Stimulated activated memory B cell treated with anti-CD40 and anti-IgM and Interleukin-4, amounts not matched to agents 10 μg/mL and 1 μg/mL and 100 μg/mL, for 72 hours (primary cell): ENCODE measurements at places on chromosomes 12 and 14.

- no peak for ATAC-seq
Observed at GRCh38 chr12:103799857-103800771, 40.9 kb downstream of the NT5DC3 start.

DNA sequence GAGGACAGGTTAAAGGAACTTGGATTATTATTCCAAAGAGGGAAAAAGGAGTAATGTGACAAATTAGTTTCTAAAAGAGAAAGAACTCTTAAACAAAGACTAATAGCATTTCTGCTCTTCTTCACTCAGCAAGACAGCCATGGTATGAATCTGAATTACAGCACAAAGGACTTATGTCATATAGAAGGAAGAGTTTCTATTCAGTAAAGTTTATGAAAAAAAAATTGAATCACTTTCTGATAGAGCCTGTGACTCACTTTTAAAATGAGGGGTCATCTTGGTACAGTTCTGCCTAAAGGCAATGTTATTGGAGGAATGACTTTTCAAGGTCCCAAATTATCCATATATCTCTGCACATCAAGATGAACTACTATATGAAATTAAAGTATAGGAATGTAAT lies 101.7 kb downstream of the DUSP6 start:
- ATAC-seq: no peak

DNA sequence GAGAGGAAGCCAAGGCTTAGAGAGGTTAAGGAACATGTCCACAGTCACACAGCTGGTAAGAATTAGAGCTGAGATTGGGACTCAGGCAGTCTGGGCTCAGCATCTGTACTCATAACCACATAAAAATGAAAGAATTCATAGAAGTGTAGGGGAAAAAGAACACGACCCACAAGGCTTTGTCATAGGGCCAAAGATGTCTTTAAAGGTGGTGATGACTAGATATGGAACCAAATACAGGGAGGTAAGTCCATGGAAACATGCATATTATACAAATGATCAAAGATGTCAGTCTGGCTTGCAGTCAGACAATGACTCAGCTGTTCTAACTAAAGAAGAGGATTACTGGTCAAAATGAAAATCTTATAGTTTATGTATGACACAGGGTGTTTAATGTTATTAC lies 7.2 kb upstream of the SSPN start:
- ATAC-seq: no peak

- no peak for ATAC-seq
Observed at GRCh38 chr14:60353420-60353819, 104.4 kb downstream of the PPM1A start.

- no peak for ATAC-seq
Observed at GRCh38 chr14:94612580-94613554, 676 bp downstream of the SERPINA3 start.

DNA sequence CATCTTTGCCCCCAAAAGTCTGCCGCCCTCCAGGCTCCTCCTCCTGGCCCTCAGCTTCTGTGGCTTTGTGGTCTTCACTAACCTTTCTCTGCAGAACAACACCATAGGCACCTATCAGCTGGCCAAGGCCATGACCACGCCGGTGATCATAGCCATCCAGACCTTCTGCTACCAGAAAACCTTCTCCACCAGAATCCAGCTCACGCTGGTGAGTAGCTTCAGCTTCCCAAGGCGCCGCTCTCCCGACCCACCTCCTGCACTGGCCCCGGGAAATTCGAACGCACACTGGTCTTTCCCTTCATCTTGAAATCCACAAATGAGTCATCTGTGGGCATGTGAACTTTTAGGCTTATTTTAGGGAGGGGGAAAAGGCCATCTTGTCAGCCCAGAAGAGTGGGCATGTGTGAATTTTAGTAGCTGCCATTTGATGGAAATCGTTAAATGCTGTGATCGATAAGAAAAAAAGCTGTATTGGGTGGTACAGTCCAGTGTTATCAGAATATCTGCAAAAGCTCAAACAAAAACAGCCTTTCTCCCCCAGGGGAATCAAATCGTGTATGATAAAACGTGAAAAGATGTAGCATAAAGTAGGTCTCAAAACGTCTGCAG lies 700 bp downstream of the SLC35E3 start:
- ATAC-seq: peak; percentile 70

- ATAC-seq: no peak
Observed at GRCh38 chr12:7075939-7076338, 15.4 kb downstream of the C1S start.

- ATAC-seq: no peak
Observed at GRCh38 chr14:28746247-28746646, 20.3 kb upstream of the FOXG1 start.

DNA sequence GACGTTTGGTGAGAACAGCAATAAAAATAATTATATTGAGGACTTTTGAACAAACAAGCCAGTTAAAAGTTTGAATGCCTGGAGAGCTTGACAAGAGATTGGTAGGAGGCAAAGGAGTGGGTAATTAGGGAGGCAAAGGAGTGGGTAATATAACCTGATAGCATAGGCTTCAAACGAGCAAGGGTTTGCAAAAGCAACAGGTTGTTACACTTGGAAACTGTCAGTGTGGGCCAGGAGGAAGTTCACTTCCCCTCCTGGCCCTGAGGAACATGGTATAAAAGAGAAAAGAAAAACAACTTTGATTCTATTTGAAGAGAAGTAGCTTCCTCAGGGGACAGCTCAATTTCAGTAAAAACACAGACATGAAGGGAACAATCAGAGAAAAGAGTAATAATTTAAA lies 121.7 kb downstream of the CCER1 start:
- peak; percentile 24 for ATAC-seq

DNA sequence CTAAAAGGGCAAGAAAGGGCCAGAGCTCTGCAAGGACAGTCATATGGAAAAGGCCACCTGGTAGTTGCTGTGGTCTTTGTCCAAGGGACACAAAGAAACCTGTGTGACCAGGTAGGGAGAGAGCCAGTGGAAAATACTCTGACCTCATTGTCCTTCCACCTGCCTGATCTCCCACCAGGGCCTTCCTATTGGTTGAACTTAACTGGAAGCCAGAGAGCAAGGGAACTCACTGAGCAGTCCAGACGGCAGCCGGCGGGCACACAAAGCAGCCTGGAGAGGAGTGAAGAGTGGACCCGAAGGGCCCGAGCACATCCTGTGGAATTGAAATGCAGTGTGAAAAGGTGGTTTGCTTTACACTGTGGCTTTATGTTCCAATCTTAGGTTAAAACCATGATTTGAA lies 120.7 kb downstream of the SLC25A21 start:
- no peak for ATAC-seq
